ENCODE measurements at places on chromosomes 2 and 18. TPM values are rescaled to one million over a fixed set of nuclear protein-coding genes. Genes with fewer than 3 reads are reported as not detected.

GPR35 gene
- 35.4 TPM for total RNA-seq

SULT1C3 gene
- not detected for total RNA-seq

PASK gene
- total RNA-seq: 71.9 TPM

PRKAG3 gene
- total RNA-seq: not detected

HOXD1 gene
- total RNA-seq: not detected

DOCK10 gene
- 271 TPM for total RNA-seq

ANKRD30B gene
- not detected for total RNA-seq

RNF152 gene
- total RNA-seq: 0.09 TPM

POTEJ gene
- not detected for total RNA-seq

DSG1 gene
- total RNA-seq: not detected

CAPN10 gene
- 75.8 TPM for total RNA-seq

CPO gene
- not detected for total RNA-seq

ANKRD30BL gene
- total RNA-seq: not detected

ABCG8 gene
- not detected for total RNA-seq

B3GNT7 gene
- 0.47 TPM for total RNA-seq

STARD6 gene
- 0.61 TPM for total RNA-seq

TET3 gene
- total RNA-seq: 12.7 TPM

MCEE gene
- 16.3 TPM for total RNA-seq

DLX2 gene
- total RNA-seq: not detected

DLGAP1 gene
- total RNA-seq: not detected

NRBP1 gene
- 103 TPM for total RNA-seq

FBLN7 gene
- 0.63 TPM for total RNA-seq

MLPH gene
- not detected for total RNA-seq

CHST10 gene
- total RNA-seq: 8.5 TPM

RSAD2 gene
- 183 TPM for total RNA-seq

CTIF gene
- 5.9 TPM for total RNA-seq

PAX8 gene
- total RNA-seq: 2.1 TPM

NT5C1B gene
- not detected for total RNA-seq

SIX3 gene
- total RNA-seq: not detected

FABP1 gene
- total RNA-seq: not detected

UCN gene
- 1.1 TPM for total RNA-seq

ZRANB3 gene
- total RNA-seq: 7.6 TPM

IL37 gene
- not detected for total RNA-seq

ACMSD gene
- total RNA-seq: not detected

CGREF1 gene
- 2.5 TPM for total RNA-seq

CFAP210 gene
- not detected for total RNA-seq

TMEM37 gene
- total RNA-seq: not detected

FOXI3 gene
- total RNA-seq: not detected

POTEI gene
- not detected for total RNA-seq

RTP5 gene
- not detected for total RNA-seq

Measured in activated CD8-positive, alpha-beta memory T cell treated with anti-CD3 and anti-CD28 coated beads, Interleukin-2, amount 10 ng/mL, durations not matched to agents 7 days and 5 days (primary cell).